ENCODE measurements at places on chromosomes 1 and 21.
A peak's percentile ranks its signal among the peaks of the same experiment; 100 is the strongest.

DNA sequence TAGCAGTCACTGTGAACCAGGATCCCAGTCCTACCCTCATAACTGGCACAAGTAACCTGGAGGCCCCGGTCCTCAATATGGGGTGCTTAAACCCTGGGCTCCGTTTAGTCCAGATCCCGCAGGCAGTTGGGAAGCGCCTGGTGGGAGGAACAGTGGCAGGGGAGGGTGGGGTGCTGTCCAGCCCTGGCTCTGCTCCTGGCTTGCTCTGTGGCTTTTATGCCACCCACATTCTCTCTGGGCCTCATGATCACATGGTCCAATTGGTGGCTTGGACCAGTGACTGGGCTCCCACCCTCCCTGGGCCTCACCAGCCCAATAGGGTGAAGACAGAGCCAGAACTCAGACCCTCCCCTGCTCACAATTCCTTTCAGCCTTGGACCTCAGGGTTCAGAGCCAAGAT is 2.9 kb downstream of the CD164L2 start:
- no peak for DNase-seq

DNA sequence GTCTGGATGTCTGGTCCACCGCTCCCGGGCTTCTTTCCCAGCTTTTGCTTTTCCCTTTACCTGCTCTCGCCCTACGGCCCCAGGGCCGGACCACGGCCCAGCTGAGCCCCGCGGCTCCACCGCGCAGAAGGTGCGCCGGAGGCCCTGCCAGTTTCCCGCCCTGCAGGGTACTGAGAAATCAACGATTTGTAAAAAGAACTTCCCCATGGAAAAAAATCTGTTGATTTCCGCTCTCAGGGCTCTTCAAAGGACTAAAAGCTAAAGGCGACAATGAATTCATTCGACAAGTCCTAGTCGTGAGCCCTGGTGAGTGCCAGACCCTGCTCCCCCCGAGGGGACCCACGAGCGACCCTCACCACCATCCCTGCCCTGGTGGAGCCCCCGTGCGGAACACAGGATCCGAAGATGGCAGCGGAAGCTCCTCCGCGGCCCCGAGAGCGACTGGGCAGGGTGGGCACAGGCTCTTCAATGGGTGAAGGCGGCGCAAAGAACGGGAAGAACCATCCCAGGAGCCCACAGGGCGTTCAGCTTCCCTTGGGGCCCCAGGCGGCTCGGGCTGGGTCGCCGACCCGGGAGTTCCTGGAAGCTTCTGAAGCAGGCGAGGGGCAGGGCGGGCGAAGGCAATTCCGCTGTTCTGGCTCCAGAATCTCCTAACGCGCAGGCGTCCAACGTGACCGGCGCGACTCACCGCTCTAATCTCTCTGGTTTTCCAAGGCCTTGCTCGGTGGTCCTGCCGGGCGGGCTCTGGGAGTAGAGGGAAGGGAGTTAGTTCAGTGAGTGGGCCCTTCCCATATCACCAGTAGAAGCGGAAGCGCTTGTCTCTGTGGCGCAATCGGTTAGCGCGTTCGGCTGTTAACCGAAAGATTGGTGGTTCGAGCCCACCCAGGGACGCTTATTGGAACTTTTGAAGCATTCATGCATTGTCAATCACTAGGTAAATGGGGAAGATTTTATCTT is 6.6 kb upstream of the RNU1-2 start:
- peak; percentile 62 for DNase-seq

- no peak for DNase-seq
Measured at GRCh38 chr1:236553370-236553769, 29.6 kb downstream of the LGALS8 start.

- no peak for DNase-seq
Measured at GRCh38 chr21:26280775-26281174, 110.2 kb upstream of the APP start.

DNA sequence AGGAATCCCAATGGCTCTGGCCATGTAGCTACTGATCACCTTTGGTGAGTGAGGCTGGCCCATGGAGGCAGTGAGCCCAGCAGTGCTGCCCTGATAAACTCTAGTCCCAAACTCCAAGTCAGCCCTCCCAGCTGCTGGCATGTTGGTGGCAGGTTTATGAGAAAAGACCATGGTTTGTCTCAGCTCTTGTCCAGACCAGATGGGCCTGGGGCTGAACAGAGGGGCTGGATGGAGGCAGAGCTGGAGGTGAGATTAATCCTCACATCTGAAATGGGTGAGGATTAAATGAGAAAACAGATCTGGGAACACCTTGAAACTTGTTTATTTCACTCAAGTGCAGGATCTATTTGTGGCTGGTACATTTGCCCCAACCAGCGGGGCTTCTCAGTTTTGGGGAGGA is 3.2 kb downstream of the TMEM269 start:
- no peak for DNase-seq

DNA sequence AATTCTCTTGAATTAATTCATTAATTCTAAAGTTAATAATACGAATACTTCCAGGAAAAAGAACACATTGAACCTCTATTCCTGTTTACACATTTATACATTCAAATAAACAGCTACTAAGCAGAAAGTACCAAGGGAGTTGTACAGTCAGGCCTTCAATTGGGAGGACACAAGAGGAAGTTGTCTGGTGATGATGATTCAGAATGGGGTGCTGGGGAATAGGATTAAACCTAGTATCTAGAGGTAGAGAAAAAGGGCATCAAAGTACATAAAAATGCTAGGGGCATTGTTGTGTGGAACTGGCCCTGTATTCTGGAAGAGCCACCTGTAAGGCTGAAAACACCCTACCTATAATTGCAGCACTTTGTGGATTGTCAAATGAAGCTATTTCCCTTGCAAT is 71.7 kb upstream of the MROH9 start:
- no peak for DNase-seq

GRCh38 chr21:37945036-37945435 is 28.8 kb upstream of the KCNJ6 start:
- DNase-seq = no peak

GRCh38 chr1:211183747-211184313 is 49.9 kb upstream of the KCNH1 start:
- no peak for DNase-seq

GRCh38 chr1:228276901-228277490 is 69.2 kb downstream of the OBSCN start:
- peak; percentile 18 for DNase-seq

GRCh38 chr1:6241887-6242740 is 1.9 kb upstream of the HES3 start:
- no peak for DNase-seq

- DNase-seq = no peak
Measured at GRCh38 chr1:71488555-71489252, 407.9 kb upstream of the ZRANB2 start.

GRCh38 chr21:38355992-38356781 is 99.4 kb downstream of the KCNJ15 start:
- DNase-seq = peak; percentile 72

- no peak for DNase-seq
Measured at GRCh38 chr1:10267319-10267718, 56.9 kb downstream of the KIF1B start.

GRCh38 chr1:234989019-234989418 is 139.6 kb downstream of the TOMM20 start:
- no peak for DNase-seq

DNA sequence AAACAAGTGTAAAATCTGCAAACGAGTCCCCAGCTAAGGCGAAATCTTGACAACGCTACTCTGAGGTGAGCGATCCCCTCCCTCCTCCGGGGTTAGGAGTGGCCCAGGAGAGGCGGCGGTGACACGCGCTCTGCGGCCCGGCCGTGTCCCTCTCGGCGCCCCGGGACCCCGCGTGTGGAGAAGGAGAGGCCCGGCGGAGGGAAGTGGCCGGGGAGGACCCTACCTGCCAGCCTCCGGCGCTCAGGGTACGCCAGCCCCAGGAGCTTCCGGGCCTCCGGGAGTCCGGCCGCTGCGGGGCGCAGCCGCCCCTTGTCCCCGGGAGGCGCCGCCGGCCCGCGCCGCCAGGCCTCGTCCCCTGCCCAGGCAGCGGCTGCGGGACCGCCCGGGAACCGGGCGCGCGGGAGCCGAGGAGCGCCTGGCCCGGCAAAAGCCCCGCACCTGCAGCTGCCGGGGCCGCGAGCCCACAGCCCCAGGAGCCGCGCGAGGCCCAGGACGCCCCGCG is 543 bp downstream of the ABCB10 start:
- DNase-seq = no peak

DNA sequence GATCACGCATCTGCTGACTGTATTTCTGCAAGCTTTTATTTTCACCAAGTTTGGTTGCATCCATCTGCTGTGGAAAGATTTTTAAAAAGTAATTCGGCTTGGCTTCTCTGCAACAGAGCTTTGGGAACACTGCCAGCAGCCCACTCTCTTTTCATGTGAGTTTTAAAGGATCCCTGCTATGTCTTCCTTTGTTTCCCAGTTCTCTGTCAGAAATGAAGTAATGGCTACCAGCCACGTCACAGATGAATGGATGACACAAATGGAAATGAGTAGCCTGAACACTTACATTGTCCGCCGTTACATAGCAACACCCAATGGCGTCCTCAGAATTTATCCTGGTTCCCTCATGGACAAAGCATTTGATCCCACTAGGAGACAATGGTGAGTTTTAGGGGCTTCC is 80.6 kb upstream of the RAVER2 start:
- DNase-seq = no peak

- DNase-seq = no peak
Measured at GRCh38 chr1:113905435-113905861, 322 bp downstream of the DCLRE1B start.

- DNase-seq = no peak
Measured at GRCh38 chr1:210536254-210536961, 207.7 kb downstream of the HHAT start.

DNA sequence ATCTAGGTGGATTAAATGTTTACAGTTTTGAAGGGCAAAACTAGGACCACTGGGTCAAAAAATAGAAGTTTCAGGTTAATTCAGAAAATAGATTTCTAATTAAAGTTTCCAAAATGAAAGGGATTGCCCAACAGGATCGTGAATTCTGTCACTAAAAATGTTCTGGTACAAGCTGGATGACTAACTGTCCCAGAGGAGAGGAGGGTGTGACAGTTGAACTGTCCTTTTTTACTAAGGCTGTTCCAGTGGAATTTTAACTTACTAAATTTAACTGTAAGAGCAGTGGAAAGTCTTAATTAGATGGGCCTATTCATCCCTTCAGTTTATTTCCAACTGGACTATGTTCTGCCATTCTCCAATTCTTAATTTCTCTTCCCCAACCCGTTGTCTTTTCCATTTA is 7.2 kb downstream of the SNX7 start:
- no peak for DNase-seq
